ENCODE measurements at places on chromosomes 5 and 9. TPM values are rescaled to one million over a fixed set of nuclear protein-coding genes. Genes with fewer than 3 reads are reported as not detected.

DNA sequence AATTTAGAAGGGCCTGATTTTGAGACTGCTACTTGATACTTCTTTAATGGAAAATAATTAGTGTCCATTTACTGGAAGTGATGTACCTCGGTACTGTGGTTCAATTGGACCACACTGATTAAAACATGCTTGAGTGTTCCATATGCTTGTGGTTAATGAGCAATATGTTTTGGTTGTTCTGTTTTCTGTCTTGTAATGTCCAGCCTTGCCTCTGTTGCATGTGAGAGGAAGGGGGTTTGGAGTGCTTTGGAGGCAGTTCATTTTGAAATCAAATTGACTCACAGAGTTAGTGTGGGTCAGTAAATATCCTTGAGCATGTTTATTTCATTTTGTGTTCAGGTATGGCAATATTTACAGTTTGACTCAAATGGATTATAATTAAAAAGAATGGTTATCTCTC is 334.4 kb downstream of the ARHGEF28 start:
- DNase-seq = no peak

Gene FBP1
- total RNA-seq = 5.1 TPM

- DNase-seq = no peak
These were observed 22.2 kb upstream of the MYOT start for GRCh38 chr5:137845472-137845871.

Gene FIBCD1
- 0.10 TPM for total RNA-seq

DNA sequence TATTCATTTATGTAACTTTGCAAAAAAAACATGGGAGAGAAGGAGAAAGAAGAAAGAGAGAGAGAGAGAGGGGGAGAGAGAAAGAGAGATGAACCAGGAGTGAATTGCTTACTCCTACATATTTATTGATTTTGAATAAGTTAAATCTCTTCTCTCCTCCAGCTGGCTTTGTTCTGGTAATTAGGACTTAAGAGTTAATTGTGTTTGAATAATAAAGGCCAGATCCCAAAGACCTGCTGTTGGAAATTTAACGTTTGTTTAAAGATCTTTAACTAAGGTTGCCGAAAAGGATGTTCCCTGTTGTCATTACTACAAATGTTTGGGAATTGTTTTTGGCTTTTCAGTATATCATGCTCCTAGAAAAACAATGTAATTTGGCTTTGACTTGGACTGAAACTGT is 473.0 kb downstream of the TUSC1 start:
- DNase-seq = no peak

Gene MCTP1
- total RNA-seq = 30.8 TPM
